ENCODE measurements at places on chromosomes 5 and 9. TPM values are rescaled to one million over a fixed set of nuclear protein-coding genes. Genes with fewer than 3 reads are reported as not detected.

DNA sequence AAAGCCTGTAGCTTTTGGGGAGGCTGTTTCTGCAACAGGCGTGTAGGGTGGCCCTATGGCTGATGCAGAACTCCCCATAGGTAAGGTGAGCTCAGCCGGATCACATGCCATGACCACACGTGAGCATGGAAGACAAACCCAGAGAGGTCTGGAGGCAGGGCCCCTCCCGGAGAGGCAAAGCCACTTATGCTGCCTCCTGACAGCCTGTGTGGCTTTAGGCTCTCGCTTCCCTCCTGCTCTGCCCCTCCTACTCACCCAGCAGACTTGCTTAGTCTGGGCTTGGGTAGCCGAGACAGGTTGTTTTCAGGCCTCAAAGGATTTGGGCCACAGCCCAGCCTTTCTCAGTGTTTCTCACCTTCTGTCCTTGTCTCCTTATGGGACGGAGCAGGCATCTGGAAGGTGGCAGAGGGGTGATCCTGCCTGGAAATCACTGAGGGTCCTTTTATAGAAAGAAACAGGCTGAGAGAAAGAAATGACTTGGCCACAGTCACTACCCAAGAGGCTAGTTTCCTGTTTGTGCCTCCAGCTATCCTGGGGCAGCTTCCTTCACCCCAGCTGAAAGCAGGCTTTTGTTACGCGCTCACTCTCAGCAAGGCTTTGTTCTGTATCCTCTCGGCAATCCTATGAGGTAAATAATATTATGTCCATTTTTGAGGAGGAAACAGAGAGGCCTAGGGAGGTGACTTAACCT lies 89.9 kb downstream of the DAB2IP start:
- ATAC-seq: no peak

GRCh38 chr5:173057062-173057924 lies 1.1 kb downstream of the CREBRF start:
- ATAC-seq: peak; percentile 97

- ATAC-seq: no peak
These were observed 373.8 kb upstream of the KLF4 start for GRCh38 chr9:107863396-107863795.

DNA sequence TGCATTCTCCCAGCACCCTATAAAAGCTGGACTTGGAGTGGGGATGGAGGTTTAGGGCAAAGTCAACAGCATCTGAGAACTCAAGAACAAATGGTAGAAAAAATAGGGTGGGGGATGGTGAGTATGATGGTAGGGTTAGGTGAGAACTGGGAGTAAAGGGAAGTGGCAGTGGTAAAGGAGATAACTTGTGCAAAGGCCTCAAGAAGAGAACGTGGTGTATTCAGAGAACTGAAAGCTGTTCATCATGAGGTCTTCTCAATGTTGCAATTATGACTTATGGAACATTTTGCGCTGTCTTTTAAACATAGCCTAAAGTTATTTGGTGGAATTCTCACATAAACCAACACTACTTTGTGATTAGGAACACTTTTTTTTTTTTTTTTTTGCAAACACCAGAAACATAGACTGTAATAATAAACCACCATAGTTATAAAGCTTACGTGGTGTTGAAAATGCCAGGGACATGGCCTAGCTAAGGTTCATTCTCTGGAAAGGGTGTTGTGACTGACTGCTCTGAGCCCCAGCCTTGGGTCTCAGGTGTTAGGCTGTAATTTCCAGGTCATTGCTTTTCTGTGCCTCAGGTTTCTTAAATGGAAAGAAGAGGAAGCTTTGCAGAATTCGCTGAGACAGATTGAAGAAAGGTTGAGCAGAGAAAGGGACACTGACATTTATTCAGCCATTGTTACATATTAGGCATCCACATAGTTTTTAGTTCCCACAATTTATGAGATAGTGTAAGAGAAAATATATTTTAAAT lies 19.2 kb upstream of the TXNDC8 start:
- no peak for ATAC-seq

DNA sequence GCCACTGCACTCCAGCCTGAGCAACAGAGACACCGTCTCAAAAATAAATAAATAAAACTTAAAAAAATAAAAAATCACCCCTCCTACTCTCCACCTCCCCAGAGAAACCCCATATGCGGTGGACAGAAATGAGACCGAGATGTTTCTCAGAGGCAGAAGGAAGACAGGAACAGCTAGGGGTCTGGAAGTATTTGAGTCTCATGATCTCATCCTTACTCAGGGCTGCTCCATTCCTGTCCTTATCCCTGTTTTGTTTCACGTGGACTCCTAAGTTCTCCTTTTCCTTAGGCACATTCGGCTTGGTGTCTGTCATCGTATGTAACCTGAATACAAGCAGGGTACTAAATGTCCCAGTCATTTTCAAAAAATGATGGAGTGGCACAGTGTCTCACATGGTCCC lies 76.1 kb downstream of the C9orf50 start:
- ATAC-seq: no peak

DNA sequence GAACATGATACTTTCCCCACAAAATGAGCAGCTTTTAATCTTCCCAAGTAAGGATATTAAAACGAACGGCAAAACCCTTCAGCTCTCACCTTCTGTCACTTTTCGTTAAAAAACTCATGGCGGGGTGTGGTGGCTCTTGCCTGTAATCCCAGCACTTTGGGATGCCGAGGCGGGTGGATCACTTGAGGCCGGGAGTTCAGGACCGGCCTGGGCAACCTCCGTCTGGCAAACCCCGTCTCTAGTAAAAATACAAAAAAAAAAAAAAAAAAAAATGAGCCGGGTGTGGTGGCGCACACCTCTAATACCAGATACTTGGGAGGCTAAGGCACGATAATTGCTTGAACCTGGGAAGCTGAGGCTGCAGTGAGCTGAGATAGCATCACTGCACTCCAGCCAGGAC lies 902 bp downstream of the TMED9 start:
- ATAC-seq: no peak

DNA sequence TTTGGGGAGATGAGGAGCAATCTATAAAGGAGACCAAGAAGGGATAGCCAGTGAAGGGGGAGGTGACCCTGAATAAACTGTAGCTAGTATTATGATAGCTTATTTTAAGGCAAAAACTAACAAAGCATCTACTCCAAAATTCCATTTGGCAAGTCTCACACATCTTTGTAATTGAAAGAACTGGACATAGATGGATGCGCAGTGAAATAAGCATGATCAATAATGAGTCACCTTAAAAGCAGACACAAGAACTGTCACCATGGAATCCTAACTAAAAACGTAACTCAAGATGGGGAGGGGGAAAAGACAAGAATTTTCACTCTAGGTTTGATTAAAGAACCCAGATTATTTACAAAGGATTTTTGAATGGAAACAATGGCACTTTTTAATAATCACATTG lies 164.5 kb downstream of the MED27 start:
- no peak for ATAC-seq

HSD17B3 gene
- not detected for total RNA-seq

SPATA31D4 gene
- total RNA-seq: not detected

GABRP gene
- total RNA-seq: 6.4 TPM

Data from esophagus mucosa (tissue), 1 donor.